Peyer's patch (tissue), 4 donors: ENCODE measurements at places on chromosomes 5 and 9.

DNA sequence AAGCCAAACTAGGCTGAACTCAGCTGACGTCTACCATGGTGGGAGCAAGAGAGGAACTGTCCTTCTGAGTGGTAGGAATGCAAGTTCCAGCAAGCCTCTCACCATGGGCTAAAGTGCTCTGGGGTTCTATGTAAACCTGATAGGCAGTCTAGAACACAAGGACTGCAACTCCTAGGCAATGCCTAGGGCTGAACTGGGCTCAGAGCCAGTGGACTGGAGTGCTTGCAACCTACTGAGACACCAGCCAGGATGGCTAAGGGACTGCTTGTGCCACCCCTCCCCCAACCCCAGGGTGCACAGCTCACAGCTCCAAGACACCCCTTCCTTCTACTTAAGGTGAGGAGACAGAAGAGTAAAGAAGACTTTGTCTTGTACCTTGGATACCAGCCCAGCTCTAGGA is 12.1 kb upstream of the RCL1 start:
- no peak for DNase-seq

GRCh38 chr9:113187929-113188595 is 33.0 kb downstream of the FKBP15 start:
- no peak for DNase-seq

- no peak for DNase-seq
These were observed 208.3 kb upstream of the ITGA1 start for GRCh38 chr5:52579391-52579790.

- DNase-seq: no peak
These were observed 182.4 kb upstream of the MAP3K1 start for GRCh38 chr5:56632939-56633338.

- no peak for DNase-seq
These were observed 378.3 kb downstream of the BRINP1 start for GRCh38 chr9:118990949-118991348.

GRCh38 chr5:26872337-26872736 is 166.0 kb downstream of the CDH9 start:
- DNase-seq: no peak

DNA sequence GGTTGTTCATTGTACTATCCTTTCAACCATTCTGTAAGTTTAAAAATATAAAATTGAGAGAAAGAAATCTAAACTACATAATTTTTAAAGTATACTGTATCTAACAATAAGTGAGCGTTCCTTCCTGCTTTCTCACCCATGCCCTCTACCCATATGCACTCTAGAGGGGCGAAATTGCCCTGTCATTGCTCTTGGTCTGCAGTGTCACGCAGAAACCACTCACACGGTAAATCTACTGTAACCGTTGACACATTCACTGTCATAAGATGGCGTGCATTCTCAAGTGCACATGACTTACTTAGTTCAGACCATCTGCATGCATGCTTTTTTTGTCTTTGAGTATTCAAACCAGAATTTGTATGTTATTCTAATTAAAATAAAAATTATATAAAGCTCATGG is 55.7 kb upstream of the NIPBL start:
- no peak for DNase-seq

DNA sequence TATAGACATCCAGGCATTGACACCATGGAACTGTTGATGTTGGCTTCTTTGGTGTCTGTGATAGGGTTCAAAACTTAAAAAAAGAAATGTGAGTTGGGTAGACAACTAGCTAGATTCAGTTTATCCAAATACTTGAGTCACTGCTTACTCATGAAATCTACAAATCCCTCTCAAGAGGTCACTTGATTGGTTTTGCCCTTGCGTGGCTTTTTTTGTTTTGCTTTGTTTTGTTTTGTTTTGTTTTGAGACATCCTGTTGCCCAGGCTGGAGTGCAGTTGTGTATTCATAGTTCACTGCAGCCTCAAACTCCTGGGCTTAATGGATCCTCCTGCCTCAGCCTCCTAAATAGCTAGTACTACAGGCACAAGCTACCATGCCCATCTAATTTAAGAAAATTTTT is 10.5 kb upstream of the ENTREP1 start:
- no peak for DNase-seq

- DNase-seq: no peak
These were observed 3.0 kb downstream of the SLC12A7 start for GRCh38 chr5:1108865-1109174.

GRCh38 chr5:102800427-102800826 is 45.3 kb downstream of the PAM start:
- no peak for DNase-seq

- peak; percentile 54 for DNase-seq
These were observed 31.4 kb upstream of the MSX2 start for GRCh38 chr5:174692982-174693422.
